ENCODE measurements at places on chromosomes 7 and 10.
A peak's percentile ranks its signal among the peaks of the same experiment; 100 is the strongest.

DNA sequence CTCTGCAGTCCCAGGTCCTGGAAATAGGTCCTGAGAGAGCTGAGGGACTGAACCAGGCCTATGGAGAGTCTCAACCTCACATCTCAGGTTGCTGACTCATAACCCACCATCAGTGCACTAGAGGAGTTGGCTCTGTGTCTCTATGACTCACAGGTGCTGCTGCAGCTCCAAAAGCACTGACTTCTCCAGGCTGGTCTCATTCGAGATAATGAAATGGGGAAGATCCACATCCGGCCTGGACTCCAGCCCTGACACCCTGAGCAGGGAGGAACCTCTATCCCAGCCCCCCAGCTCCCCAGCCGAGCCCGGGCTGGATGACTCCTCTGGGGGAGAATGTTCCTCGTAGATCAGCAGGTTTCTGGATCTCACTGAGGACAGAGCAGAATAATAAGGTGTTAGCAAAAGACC lies 35.5 kb upstream of the DGKI start:
- no peak for DNase-seq

GRCh38 chr7:2029211-2029905 lies 203.4 kb downstream of the MAD1L1 start:
- DNase-seq: peak; percentile 22

GRCh38 chr7:72781631-72782030 lies 46.4 kb downstream of the TYW1B start:
- DNase-seq: no peak

- no peak for DNase-seq
These were observed 169.1 kb downstream of the DIP2C start for GRCh38 chr10:520402-520787.

- DNase-seq: no peak
These were observed 3.2 kb upstream of the IL2RA start for GRCh38 chr10:6065406-6065805.

GRCh38 chr7:25216837-25217236 lies 11.4 kb downstream of the NPVF start:
- no peak for DNase-seq

GRCh38 chr10:52020702-52021101 lies 293.4 kb upstream of the DKK1 start:
- no peak for DNase-seq

GRCh38 chr10:128419466-128420019 lies 293.3 kb upstream of the MKI67 start:
- no peak for DNase-seq

DNA sequence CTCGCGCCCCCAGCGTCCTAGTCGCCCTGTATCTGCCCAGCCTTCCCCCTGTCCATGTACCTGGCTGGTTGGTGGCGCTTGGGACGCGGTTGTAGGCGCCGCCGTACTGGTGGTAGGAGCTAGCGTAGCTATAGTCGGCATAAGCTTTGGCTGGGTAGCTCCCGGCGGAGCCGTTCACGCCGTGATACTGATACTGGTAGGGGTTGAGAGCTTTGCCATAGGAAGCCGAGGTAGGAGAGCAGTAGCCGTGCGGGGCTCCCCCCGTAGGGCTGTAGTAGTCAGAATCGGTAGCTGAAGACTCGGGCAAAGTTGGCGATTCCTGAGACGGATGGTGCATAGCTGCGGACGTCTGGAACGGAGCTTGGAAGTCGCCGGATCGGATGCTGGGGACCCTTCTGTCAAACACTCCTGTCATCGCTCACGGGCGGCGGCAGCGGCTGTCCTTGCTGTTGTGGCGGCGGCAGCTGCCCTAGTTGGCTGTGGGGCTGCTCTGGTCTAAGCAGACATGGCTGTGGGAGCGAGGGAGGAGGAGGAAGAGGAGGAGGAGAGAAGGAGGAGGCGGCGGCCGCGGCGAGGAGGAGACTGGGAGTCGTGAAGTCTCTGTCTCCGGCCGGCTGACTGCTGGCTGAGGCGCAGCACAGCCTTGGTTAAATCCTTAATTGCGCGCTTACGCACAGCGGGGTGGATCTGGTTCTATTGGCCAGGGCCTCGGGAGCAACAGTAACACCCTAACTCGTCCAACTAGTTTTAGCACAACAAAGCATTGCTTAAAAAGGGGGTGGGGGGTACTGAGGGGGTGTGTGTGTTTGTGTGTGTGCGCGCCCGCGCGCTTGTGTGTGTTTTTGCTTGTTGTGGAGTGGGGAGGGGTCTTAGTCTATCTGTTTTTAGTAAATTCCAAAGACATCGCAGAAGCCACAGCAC lies at the start of gene DLX5:
Gene DLX5, minus strand, starts transcription at position 623 of the 921 bp plus-strand sequence. Its CDS starts 208 bp downstream, at position 415.
- no peak for DNase-seq

All from dorsolateral prefrontal cortex (tissue), 122 donors.